ENCODE measurements at places on chromosomes 13 and 19. TPM values are rescaled to one million over a fixed set of nuclear protein-coding genes. Genes with fewer than 3 reads are reported as not detected.
A peak's percentile ranks its signal among the peaks of the same experiment; 100 is the strongest.

DNA sequence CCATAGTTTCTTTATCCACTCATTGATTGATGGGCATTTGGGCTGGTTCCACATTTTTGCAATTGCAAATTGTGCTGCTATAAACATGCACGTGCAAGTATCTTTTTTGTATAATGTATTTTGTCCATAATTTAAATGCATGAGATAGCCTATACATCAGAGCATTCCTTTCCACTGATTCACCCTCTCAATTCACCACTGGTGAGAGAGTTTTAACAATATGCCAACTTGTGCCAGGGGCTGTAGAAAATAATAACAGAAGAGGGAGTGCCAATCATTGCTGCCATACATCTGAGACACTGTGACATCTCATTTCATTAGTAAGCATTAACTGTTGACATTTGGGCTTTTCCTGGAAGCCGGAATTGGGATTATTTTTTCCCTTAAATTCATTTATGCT is 125.1 kb downstream of the RAP2A start:
- no peaks in the 10 kb centered on the region for H3K27me3 ChIP-seq
- no peak overlapping the region for H3K27ac ChIP-seq
- DNase-seq = no peak
- no peaks in the 10 kb centered on the region for H3K36me3 ChIP-seq

DNA sequence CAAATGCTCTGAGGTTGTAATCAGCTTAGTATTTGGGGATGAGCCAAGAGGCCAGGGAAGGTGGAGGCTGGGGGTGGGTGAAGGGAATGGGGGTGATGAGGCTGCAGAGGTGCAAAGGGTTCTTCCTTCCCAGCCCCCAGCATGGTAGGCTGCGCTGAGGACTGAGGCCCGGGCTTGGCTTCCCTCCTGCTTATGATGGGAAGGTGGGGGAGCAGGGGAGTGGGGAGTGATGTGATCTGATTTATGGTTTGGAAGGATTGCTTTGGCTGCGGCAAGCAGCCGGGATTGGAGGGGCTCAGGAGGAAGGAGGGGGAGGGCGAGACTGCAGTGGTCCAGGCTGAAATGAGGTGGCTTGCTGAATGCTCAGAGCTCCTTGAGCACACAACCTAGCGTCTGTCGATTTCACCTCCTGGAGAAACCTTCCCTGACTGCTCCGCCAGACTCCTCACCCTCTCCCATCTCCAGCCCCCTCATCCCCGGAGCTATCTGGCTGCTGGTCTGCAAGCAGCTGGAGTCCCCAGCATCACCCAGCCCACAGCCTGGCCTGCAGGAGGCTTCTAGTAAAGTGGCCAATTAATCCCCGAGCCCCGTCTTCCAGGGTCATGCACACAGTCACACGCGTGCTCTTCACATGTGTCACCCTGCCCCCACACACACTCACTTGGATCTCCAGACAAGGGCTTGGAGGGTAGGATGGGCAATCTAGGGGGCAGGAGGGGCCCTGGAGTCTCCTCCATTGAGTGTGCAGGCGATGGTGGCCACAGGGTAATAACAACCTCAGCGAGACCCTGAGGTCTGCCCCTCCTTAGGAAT is 757 bp upstream of the CLEC11A start:
- H3K4me3 ChIP-seq = no peak overlapping the region
- no peaks in the 10 kb centered on the region for H3K36me3 ChIP-seq
- H3K27ac ChIP-seq = no peak overlapping the region
- H3K27me3 ChIP-seq = peaks cover 14% of the 10 kb centered on the region

DNA sequence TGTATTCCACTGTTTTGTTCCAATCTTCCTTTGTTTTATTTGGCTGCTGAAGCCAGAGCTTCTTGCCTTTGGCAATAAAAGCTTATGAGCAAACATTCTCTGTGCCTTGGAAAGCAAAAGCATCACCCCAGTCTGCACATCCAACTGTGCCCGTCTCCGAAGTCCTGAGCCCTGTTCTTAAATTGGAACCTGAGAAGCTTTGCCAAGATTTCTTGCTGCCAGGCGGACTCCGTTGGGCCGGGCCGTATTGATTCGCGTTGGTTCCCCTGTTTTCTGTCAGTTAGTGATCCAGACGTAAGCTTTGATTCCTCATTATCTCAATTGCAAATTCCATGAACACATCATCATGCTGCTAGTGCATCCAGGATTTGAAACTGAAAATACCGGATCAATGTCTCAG is 793.0 kb downstream of the OLFM4 start:
- no peak for DNase-seq
- H3K36me3 ChIP-seq = no peaks in the 10 kb centered on the region
- no peak overlapping the region for H3K4me3 ChIP-seq
- no peaks in the 10 kb centered on the region for H3K27me3 ChIP-seq
- no peak overlapping the region for H3K27ac ChIP-seq
- no peaks in the 10 kb centered on the region for H3K4me1 ChIP-seq

- no peaks in the 10 kb centered on the region for H3K27me3 ChIP-seq
- peaks cover 73% of the 10 kb centered on the region for H3K4me1 ChIP-seq
- peak overlapping the region; percentile 78 for H3K4me3 ChIP-seq
Measured at GRCh38 chr19:40718774-40719391, 2.0 kb downstream of the ITPKC start.

DNA sequence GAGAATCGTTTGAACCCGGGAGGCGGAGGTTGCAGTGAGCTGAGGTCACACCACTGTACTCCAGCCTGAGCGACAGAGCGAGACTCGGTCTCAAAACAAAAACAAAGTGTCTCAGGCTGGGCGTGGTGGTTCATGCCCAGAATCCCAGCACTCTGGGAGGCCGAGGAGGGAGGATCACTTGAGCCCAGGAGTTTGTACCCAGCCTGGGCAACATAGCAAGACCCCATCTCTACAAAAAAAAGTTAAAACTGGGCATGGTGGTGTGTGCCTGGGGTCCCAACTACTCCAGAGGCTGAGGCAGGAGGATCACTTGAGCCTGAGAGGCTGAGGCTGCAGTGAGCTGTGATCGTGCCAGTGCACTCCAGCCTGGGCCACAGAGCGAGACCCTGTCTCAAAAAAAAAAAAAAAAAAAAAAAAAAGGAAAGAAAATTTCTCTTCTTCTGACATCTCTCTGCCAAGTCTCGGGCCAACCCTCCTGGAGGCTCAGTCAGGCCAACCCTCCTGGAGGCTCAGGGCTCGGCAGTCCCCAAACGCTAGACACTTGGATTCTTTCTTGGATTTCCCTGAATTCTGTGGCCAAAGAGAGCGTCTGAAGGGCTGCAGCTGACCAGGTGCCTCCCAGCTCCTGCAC is 26.3 kb downstream of the ARID3A start:
- no peaks in the 10 kb centered on the region for H3K27me3 ChIP-seq
- no peak overlapping the region for H3K27ac ChIP-seq
- no peaks in the 10 kb centered on the region for H3K36me3 ChIP-seq
- H3K4me1 ChIP-seq = peaks cover 15% of the 10 kb centered on the region

DNA sequence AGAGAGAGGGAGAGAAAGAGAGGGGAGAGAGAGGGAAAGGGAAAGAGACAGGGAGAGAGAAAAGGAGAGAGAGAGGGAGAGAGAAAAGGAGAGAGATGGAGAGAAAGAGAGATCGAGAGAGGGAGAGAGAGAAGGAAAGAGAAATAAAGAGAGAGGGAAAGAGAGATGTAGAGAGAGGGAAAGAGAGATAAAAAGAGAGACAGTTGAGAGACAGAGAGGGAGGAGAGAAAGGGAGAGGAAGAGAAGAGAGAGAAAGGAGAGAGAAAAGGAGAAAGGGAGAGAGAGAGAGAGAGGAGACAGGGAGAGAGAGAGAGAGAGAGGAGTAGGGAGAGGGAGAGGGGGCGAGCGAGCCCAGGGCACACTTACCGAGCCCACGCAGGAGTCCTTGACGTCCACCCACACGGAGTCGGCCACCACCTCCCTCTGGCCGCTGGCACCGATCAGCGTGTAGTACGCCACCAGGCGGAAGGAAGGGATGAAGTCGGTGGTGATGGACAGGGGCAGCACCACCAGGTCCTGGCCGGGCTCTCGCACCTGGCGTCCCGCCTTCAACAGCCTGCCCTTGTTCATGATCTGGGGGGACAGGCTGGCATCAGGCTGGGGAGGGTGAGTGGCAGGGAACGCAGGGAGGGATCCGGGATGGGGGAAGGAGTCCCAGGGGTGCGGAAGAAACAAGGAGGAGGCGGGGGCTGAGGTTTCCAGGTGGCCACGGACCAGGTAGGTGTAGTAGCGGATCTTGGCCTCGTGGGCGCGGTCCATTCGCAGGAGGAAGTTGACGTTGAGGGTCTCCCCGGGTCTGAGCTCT is 10.0 kb downstream of the C3 start:
- H3K4me3 ChIP-seq = no peak overlapping the region
- DNase-seq = no peak
- H3K36me3 ChIP-seq = no peaks in the 10 kb centered on the region
- H3K27ac ChIP-seq = no peak overlapping the region
- peaks cover 4% of the 10 kb centered on the region for H3K27me3 ChIP-seq

- DNase-seq = peak; percentile 40
- H3K27ac ChIP-seq = no peak overlapping the region
- H3K4me1 ChIP-seq = peaks cover 13% of the 10 kb centered on the region
- no peaks in the 10 kb centered on the region for H3K36me3 ChIP-seq
Measured at GRCh38 chr19:54096617-54097106, 3.9 kb downstream of the OSCAR start.

GRCh38 chr19:36215276-36216123 is 594 bp downstream of the ZNF146 start:
- peaks cover 10% of the 10 kb centered on the region for H3K36me3 ChIP-seq
- peaks cover 39% of the 10 kb centered on the region for H3K4me1 ChIP-seq
- H3K4me3 ChIP-seq = peak overlapping the region; percentile 76
- peak overlapping the region; percentile 96 for H3K27ac ChIP-seq

GRCh38 chr19:13154241-13154778 is 4.1 kb downstream of the IER2 start:
- H3K36me3 ChIP-seq = peaks cover 5% of the 10 kb centered on the region
- peak overlapping the region; percentile 98 for H3K4me3 ChIP-seq
- H3K27me3 ChIP-seq = no peaks in the 10 kb centered on the region

GRCh38 chr19:55225415-55225958 is 3.1 kb downstream of the TMEM86B start:
- DNase-seq = no peak
- H3K27me3 ChIP-seq = no peaks in the 10 kb centered on the region
- peaks cover 18% of the 10 kb centered on the region for H3K36me3 ChIP-seq

DNA sequence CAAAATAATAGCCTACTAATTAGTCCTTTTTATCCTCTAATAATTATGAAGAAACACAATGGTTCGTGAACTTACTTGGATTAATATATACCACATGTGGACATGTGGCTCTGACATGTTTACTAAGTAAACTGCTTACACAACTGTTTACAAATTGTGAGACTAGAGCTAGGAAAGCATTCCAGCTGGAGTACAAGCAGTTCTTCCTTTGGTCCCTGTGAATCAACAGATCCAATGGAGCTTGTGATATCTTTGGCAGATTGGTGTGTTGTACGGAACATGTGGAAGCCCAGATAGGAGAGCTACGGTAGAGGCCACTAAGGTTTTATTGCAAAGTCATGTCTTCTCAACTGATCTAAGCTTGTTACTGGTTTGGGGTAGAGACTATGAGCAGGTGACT is 145.5 kb upstream of the SPRY2 start:
- H3K4me1 ChIP-seq = no peaks in the 10 kb centered on the region
- no peak overlapping the region for H3K27ac ChIP-seq
- H3K36me3 ChIP-seq = no peaks in the 10 kb centered on the region
- DNase-seq = no peak
- no peaks in the 10 kb centered on the region for H3K27me3 ChIP-seq
- no peak overlapping the region for H3K4me3 ChIP-seq

- no peaks in the 10 kb centered on the region for H3K27me3 ChIP-seq
- DNase-seq = no peak
- no peaks in the 10 kb centered on the region for H3K4me1 ChIP-seq
- no peak overlapping the region for H3K4me3 ChIP-seq
- H3K27ac ChIP-seq = no peak overlapping the region
Measured at GRCh38 chr13:53338760-53339159, 310.1 kb downstream of the OLFM4 start.

DNA sequence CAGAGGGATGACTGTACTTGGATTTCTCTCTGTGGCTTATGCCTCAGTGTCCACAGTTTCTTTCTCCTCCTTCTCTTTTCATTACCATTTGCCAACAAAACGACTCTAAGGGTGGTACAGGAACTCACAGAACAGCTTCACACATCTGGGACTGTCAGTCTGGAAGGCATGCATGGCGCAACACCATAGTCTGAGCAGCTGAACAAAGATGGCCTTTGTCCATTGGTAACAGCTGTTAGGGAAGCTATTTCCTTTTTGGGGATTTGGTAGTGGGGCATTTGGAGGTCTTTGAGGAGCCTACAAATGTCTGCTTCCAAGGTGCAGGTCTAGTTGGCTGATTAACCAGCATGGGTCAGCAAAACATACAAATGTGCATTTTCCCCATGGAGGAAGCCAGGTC is 81.4 kb upstream of the PCDH8 start:
- no peaks in the 10 kb centered on the region for H3K36me3 ChIP-seq
- DNase-seq = no peak

GRCh38 chr13:25507841-25508240 is 136.1 kb downstream of the ATP8A2 start:
- no peak for DNase-seq
- no peak overlapping the region for H3K4me3 ChIP-seq
- no peak overlapping the region for H3K27ac ChIP-seq
- no peaks in the 10 kb centered on the region for H3K36me3 ChIP-seq
- H3K4me1 ChIP-seq = no peaks in the 10 kb centered on the region

DNA sequence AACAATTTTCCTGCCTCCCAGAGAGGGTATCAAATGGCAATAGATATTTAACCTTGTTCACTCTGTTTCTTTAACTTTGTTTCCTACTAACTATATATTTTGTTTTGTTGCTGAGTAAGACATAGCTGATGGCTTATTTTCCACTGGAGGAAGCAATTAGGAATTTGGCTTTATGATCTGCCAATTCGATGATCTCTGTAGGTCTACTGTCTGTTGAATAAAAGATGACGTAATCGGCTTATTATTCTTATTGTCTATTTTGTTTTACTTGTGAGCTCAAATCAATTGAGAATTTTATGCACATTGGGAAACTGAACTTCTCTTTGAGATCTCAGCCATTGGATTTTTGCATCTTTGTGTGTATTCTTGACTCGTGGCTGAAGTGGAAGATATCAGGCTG is 862.6 kb downstream of the EFNB2 start:
- no peak overlapping the region for H3K4me3 ChIP-seq
- no peak for DNase-seq
- no peaks in the 10 kb centered on the region for H3K4me1 ChIP-seq
- no peaks in the 10 kb centered on the region for H3K27me3 ChIP-seq

DNA sequence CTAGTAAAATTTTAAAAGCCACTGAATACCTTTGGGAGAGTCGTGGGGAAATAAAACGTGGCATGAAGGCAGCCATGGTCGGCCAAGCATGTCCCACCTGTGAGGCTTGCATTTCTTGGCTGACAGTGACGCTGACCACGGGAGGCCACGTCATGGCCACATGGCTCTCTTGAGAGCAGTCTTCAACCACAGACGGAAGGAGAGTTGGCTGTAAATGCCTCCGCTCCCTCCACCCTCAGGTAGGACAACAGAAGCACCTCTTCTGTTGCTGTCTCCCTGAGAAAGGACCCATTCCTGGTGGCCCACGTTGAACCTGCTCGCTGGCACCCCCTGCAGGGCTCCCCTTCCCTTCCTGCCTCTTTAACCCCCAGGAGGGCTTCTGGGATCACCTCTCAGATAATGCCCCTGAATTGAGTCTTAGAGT is 10.6 kb upstream of the LRRC25 start:
- H3K36me3 ChIP-seq = no peaks in the 10 kb centered on the region
- no peak overlapping the region for H3K4me3 ChIP-seq
- no peaks in the 10 kb centered on the region for H3K4me1 ChIP-seq
- H3K27me3 ChIP-seq = no peaks in the 10 kb centered on the region
- no peak overlapping the region for H3K27ac ChIP-seq
- DNase-seq = no peak

Gene SIGLEC6
- not detected for total RNA-seq

Gene PRSS57
- not detected for total RNA-seq

Gene SBSN
- not detected for total RNA-seq

Gene POLR1D
- 152 TPM for total RNA-seq

Gene GFY
- total RNA-seq = not detected

Gene PEPD
- total RNA-seq = 27.6 TPM

Gene MIA
- total RNA-seq = 11.2 TPM

Gene FBXO27
- 0.86 TPM for total RNA-seq

Gene GDF15
- 1.2 TPM for total RNA-seq

Gene NFIC
- total RNA-seq = 30.3 TPM

Gene CEACAM3
- not detected for total RNA-seq
